ENCODE measurements at places on chromosomes 2 and 18. TPM values are rescaled to one million over a fixed set of nuclear protein-coding genes. Genes with fewer than 3 reads are reported as not detected.

The GPD2 gene
- total RNA-seq, result 80.7 TPM

The ZNF804A gene
- 0.61 TPM for total RNA-seq

The MOGAT1 gene
- total RNA-seq, result 0.22 TPM

The EPG5 gene
- 12.9 TPM for total RNA-seq

The HOXD12 gene
- 0.27 TPM for total RNA-seq

Measured in HCT116 (cell line).